ENCODE measurements at places on chromosomes 11 and 22.

DNA sequence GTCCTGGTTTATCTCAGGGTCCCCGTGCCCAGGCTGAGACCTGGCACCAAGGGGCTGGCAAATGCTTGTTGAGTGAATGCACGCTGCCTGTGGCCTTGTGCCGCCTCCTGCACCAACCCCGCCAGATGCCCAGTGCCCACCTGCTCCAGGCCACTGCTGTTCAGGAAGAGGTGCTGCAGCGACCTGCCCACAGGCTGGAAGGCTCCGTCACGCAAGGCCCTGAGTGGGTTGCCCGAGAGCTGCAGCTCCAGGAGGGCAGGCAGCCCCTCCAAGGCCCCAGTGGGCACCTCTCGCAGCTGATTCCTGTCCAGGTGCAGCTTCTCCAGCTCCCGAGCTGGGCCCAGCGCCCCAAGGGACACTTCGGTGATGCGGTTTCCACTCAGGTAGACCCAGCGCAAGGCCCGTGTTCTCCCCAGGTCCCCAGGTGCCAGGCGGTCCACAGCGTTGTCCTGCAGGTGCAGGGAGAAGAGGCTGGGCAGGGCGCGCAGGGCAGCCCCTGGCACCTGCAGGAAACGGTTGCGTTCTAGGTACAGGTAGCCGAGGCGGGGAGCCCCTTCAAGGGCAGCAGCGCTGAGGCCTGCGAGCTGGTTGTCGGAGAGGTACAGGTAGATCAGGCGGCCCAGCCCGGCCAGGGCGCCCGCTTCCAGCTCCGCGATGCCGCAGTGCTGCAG is 3.6 kb downstream of the CHADL start:
- DNase-seq = no peak

DNA sequence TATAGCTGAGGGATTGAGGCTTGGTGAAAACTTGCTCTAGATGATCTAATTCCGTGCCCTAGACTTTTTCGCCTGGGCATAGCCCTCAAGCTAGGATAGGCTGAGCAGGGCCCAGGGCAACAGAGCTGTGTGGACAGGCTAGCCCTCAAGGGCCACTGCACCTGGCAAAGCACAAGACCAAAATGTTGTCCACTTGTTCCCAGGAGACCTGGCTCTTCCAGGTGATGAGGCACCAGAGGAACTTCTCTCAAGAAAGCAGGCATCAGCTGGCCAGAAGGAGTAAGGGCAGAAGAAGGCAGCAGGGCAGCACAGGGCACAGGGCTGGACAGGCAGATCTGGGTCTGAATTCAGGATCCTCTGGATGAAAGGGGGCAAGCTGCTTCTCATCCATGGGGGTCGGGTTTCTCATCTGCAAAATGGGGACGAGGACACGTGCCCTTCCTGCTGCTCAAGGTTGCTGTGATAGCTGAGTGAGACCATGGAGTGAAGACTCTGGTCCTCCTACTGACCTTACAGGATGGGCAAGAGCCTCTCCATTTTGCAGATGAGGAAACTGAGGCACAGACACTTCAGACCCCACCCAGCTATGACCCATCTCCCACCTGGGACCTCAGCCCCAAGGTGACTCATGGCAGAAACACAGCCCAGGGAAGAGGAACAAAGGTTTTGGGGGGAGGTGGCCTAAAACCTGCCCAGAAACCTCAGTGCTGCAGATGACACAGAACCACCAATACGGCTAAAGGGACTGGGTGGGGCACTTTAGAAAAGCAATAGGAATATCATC is 42.2 kb upstream of the PRDM11 start:
- DNase-seq = no peak

DNA sequence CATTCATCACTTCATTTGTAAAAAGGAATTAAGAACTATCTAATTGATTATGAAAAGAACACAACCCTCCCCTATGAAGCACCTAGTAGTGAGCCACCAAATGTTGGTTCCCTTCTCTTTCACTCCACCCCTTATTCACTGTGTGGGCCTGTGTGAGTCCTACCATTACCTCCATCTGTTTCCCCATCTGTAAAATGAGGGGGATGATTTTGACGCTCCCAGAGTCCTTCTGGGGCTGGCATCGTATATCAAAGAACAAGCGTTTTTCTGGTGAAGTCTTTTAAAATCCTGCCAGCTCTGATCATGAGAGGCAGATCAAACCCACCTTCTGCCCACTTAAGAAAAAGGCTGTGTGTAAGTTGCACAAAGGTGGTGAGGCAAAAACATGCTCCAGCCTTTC is 96.6 kb upstream of the SEZ6L start:
- no peak for DNase-seq

DNA sequence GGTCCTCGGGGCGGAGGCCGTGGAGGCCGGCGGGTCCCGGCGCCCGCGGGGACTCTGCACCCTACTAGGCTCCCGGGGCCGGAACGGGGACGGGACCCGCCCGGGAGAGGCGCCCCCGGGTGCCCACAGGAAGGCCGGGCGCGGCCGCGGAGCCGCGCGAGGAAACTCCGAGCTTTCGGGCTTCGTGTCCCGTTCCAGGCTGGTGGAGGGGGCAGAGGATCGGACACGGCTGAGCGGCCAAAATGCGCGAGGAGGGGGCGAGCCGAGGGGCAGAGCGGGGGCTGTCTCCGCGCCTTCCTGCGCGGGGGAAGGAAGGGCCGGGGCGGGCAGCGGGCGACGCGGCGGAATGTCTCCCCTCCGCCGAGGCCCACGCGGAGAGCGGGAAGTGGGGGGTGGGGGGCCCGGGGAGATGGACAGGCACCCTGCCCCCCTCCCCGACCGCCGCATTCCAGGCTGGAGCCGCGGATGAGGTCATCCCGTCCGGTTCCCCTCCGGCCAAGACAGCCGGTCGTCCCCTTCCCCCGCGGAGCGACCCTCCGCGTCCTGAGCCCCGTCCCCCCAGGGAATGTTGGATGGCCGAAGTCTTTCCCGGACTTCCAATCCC is 430 bp downstream of the CDC42EP1 start:
- DNase-seq = no peak

GRCh38 chr22:48753381-48753730 is 1074.3 kb downstream of the BRD1 start:
- DNase-seq = no peak

GRCh38 chr11:45948356-45948755 is 25.9 kb downstream of the LARGE2 start:
- DNase-seq = no peak

- no peak for DNase-seq
Observed at GRCh38 chr11:3227568-3228444, 4.4 kb downstream of the MRGPRE start.

GRCh38 chr11:18780329-18780728 is 11.3 kb downstream of the PTPN5 start:
- DNase-seq = no peak

DNA sequence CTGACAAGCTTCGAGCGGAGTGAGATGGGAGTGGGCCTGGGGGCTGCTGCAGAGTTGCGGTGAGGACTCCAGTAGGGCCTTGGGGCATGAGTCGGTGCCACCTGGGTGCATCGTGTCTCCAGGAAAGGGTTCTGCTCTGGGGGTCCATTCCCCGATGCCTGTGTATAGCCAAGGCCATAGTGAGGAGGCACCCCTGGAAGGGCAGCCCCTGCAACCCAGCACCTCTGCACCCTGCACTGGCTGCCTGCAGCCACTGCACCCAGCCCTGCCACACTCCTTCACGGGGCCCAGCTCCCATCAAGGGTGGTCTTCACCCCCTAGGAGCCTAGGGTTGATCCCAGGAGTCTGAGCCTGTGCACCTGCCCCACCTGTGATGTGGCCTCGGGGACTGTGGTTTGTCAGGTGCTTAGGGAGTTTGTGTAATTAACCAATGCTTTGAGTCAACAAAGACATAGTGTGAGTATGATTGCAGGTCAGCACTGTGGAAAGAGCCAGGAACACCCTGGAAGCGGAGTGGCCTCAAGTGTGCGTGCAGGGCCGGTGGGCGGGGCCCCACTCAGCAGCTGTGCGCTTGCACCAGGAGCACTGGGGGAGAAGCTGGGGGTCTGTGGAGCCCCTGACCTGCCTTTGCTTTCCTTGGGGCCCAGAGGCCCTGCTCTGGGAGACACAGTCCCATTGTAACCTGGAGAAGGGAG is 1299.3 kb downstream of the BRD1 start:
- DNase-seq = no peak

- DNase-seq = no peak
Observed at GRCh38 chr11:108115500-108116140, 5.7 kb upstream of the ACAT1 start.

- DNase-seq = no peak
Observed at GRCh38 chr11:68120273-68121066, 718 bp downstream of the CHKA start.

Measured in stimulated activated CD8-positive, alpha-beta memory T cell treated with anti-CD3 and anti-CD28 coated beads, Interleukin-15, amount 100 ng/mL, for 48 hours (primary cell).